Stimulated activated CD8-positive, alpha-beta memory T cell treated with anti-CD3 and anti-CD28 coated beads, Interleukin-12 subunit alpha, Interleukin-12 subunit beta, amount 100 ng/mL, for 4 hours (primary cell): ENCODE measurements at places on chromosomes 5 and 9.

- DNase-seq, result no peak
These were observed 202.6 kb downstream of the NR3C1 start for GRCh38 chr5:143200781-143201398.

- no peak for DNase-seq
These were observed 12.7 kb upstream of the THG1L start for GRCh38 chr5:157718519-157718918.

DNA sequence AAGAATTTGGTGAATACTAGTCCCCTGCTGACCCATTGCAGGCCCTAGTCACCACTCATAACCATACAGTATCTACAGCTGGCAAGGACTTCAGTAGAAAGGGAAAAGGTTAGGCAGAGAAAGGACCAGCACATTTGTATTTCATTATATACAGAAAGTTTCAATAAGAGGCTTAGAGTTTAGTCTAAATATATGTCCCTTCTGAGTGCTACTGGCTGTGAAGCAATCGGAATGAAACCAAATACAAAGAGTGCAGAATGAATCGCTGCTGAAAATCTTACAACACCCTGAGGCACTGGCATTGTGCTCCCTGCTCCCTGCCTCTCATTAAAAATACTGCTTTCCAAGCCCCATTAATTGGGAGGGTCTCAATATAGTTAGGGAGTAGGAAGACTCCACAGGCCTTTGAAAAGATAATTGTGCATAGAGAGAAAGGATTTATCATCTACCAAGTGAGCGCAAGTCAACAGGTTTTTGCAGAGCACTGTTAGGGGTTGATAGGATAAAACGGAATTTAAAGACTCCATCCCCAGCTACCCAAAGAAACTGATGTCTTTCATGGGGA, 110.8 kb downstream of the SLC1A3 start:
- no peak for DNase-seq

- DNase-seq, result no peak
These were observed 46.0 kb upstream of the FREM1 start for GRCh38 chr9:14956208-14956607.

GRCh38 chr9:5714501-5715401, 85.8 kb downstream of the RIC1 start:
- no peak for DNase-seq

- no peak for DNase-seq
These were observed 296.9 kb downstream of the FAM170A start for GRCh38 chr5:119926301-119926700.

GRCh38 chr9:91536211-91536691, 112.6 kb upstream of the NFIL3 start:
- DNase-seq, result no peak

- no peak for DNase-seq
These were observed 22.0 kb upstream of the ANKRD34B start for GRCh38 chr5:80592105-80592504.

- DNase-seq, result peak; percentile 48
These were observed 3.9 kb downstream of the ACSL6 start for GRCh38 chr5:132007399-132008162.

DNA sequence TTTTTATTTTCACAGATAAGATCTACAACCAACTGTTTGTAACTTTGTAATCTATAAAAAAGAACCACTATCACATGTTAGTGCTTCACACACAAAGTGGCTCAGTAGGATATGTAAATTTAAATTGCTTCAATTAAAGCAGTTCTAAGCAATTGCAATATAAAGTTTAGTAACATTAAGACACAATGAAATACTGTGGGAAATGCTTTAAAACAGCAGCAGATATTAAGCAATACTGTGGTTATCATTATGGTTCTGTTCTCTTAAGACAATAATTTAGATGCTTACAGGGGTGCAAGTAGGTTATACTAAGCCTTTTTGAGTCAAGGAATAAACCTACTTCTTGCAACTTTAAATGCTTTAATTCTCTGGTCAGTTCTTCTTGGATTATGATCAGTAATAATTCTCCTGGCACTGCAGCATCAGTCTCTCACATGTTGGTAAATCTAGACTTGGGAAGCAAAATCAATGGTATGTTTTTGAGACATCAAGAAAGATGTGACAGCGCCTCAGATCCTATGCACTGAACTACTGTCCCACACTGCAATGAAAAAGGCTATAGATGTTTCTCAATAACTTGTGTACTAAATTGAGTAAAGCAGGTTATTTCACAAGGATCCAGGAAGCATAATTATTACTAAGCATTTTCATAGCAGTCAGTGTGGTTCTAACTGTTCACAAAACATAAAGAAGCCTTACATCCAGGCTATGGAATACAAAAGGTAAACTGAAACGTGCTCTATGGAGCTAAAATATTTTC, 338.7 kb upstream of the PDE4D start:
- no peak for DNase-seq

DNA sequence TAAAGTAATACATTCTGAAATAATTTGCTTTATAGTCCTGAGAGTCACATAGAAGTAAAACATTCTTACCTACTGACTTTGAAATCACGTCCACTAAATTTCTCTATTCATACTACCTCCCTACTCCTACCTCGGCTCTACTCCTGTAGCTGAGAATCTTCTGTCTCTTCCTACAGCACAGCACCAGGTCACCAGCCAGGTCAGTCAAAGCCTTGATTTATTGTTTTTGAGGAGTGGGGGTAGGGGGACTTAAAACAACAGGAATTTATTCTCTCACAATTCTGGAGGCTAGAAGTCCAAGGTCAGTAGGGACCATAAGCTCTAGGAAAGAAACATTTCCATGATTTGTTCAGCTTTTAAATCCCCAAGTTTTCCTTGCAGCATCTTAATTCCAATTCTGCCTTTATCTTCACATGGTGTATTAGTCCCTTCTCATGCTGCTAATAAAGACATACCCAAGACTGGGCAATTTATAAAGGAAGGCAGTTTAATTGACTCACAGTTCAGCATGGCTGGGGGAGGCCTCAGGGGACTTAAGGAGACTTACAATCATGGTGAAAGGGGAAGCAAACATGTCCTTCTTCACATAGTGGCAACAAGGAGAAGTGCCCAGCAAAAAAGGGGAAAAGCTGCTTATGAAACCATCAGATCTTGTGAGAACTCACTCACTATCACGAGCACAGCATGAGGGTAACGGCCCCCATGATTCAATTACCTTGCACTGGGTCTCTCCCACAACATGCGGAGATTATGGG, 49.6 kb upstream of the CCNG1 start:
- no peak for DNase-seq

- no peak for DNase-seq
These were observed 23.4 kb upstream of the ARHGAP26 start for GRCh38 chr5:142746532-142747433.

DNA sequence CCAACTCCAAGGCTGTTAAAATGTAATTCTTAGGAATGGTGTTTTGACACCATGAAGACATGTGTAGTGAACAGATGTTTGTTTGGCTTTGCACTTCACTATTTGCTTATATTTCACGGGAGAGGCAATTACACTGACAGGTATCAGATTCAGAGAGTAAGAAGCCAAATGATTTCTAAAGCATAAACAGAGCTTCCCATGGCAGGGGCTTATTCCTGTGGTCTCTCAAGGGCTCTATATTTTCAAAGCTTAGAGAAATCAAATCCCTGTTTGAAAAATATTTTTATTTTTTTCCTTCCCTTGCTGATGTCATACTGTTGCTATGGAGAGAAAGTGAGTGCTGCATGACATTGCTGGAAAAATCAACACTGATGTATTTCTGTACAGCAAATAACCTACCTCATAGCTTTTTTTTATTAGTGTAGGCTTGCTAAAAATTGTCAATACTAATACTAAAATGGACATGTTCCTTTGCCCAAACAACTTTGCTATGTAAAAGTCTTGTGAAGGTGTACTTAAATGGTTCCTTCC, 161.4 kb downstream of the GIN1 start:
- no peak for DNase-seq

GRCh38 chr5:66713998-66714397, 117.8 kb downstream of the MAST4 start:
- no peak for DNase-seq

- DNase-seq, result no peak
These were observed 21.4 kb upstream of the LECT2 start for GRCh38 chr5:135976216-135976615.

DNA sequence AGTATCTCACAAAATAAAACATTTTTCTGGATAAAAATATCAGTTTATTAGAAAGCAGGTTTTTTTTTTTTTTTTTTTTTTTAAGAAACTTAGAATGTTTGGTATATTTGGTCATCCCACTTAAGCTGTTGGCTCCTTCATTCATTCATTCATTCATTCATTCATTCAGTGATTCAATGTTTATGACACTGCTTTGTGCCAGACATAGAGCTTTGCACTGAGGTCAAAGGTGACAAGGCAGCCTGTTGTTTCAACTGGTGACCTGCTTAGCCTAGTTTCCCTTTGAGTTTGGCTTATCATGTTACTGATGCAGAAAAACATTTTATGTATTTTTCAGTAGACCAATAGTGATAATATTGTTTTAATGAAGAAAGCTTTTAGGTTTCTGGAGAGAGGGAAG, 23.5 kb downstream of the CPEB4 start:
- no peak for DNase-seq

DNA sequence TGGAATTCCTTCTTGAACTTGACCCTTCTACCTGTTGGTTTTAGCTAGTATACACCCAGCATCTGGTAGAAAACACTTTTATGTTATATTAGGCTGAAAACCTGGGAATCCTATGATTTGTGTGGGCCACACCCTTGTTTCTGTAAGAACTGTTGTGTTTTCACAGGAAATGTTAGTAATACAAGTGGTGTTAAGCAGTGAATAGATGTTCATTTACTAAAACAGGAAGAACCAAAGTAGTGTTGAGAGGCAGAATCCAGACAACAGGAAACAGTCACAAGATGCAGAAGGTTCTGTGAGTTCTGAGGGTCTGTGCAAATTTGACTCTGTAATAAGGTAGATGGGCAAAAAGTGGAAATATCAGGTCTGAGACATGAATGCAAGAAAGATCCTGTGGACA, 73.0 kb upstream of the RAI14 start:
- DNase-seq, result no peak

DNA sequence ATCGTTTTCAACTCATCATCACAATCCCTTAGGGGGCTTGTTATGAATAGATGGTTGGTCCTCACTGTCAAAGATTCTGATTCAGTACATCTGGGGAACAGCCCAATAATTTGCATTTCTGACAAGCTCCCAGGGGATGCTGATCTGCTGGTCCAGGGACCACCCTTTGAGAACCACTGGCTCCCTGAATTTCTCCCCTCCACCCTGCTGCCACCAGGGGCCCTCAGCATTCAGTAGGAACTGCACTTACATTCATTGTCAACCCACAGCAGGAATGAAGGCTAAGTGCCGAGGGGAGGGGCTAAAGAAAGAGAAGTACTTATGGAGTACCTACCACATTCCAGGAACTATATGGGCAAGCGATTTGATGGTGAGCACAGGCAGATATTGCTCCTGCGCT, 85.9 kb downstream of the BOD1 start:
- DNase-seq, result no peak

GRCh38 chr9:109143881-109144562, 23.0 kb downstream of the FRRS1L start:
- DNase-seq, result no peak

DNA sequence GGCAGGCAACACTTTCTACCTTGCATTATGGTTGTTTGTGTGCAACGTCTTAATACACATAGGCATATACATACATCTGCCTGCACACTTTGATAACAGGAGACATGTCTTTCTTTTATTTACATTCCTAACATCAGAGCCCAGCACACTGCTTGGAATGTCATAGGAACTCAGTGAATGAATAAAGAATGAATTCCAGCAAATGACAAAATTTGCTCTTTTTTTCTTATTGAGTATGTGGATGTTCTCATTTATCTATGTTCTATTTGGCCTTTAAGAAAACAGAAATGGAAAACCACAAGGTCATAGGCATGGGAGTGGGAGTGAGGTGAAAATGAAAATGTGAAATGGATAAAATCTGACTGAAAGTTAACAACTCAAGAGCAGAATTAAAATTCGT, 36.3 kb upstream of the PALM2AKAP2 start:
- no peak for DNase-seq

DNA sequence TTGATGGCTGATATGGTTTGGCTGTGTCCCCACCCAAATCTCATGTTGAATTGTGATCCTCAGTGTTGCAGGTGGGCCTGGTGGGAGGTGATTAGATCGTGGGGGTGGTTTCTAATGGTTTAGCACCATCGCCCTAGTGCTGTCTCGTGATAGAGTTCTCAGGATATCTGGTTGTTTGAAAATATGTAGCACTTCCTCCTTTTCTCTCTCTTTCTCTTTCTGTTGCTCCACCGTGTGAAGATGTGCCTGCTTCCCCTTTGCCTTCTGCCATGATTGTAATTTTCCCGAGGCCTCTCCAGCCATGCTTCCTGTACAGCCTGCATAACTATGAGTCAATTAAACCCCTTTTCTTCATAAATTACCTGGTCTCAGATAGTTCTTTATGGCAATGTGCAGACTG, 111.6 kb downstream of the SREK1 start:
- no peak for DNase-seq

GRCh38 chr5:30183795-30184194, 1009.7 kb upstream of the CDH6 start:
- DNase-seq, result no peak

DNA sequence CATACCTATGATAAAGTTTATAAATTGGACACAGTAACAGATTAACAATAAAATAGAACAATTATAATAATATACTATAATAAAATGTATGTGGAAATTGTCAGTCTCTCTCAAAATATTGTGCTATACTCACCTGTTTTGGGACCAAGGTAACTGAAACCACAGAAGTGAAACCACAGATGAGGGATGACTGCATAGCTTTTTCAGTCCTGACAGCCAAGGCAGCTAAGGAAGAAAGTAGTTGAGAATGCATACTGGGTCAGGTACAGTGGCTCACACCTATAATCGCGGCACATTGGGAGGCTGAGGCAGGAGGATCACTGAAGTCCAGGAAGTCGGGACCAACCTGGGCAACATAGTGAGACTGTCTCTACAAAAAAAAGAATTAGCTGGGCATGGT, 8.9 kb downstream of the SRP19 start:
- no peak for DNase-seq

DNA sequence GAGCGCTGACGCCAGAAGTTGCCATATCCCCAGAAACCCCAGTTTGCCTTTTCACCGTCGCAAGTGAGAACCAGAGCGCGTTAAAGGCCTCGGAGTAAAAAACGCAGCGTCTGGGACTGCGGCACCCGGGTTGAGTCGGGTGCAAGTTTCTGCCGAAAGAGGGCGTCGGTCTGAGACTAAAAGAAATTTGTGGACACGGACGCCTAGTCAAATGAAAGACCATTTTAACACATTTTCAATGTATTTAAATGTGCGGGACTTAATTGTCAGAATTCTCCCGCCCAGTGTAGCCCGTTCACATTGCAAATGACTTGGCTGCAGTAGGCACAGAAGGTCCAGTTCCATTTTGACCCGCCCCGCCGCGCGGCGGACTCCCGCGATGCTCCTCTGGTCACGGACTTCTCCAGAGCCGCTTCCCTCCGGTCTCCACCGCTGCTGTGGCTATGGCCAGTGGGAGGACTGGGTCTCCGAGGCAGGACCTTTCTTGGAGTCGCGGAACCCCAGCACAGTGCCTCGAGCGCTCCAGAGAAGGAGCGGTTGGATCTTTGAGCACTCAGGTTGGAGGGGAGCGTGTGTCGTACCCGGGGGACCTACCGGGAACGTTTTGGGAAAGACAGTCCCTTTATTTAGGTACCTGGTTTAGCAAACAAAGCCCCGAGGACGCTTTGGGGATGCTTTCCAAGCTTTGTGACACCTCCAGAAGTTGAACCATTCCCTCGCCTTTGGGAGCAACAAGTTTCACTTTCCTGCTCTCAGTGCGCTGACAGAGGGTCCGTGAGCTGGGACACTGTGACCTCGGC, 1.2 kb upstream of the NPR3 start:
- no peak for DNase-seq
